ENCODE measurements at places on chromosomes 3 and 15.

DNA sequence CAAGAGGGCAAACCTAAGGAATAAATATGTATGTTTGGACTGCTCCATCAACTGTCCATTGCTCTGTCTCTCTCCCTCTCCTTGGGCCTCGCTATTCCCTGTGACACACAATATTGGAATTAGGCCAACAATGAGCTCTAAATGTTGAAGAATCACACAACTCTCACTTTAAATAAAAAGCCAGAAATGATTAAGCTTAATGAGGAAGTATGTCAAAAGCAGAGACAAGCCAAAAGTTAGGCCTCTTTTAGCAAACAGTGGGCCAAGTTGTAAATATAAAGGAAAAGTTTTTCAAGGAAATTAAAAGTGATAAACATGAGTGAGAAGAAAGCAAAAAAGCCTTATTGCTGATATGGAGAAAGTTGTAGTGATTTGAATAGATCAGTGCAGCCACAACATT lies 141.0 kb downstream of the VGLL3 start:
- DNase-seq = no peak

DNA sequence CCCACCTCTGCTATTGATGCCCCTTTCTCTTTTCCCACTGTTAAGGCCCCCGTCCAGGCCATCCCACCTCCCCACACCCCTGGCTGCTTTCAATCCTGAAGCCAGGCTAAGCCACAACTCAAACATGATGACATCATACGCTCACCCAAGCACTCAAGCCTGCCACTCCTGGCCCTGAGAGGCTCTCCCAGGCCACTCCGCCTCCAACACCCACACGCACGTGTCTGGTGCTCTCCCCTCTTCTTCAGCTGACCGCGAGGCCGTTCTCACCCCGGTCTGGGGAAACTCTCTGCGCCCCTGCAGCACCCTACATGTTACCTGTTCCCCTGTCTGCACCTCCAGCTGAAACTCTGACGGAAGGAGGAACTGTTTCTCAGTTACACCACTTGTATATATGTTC lies 6.2 kb downstream of the ZXDC start:
- DNase-seq = no peak

DNA sequence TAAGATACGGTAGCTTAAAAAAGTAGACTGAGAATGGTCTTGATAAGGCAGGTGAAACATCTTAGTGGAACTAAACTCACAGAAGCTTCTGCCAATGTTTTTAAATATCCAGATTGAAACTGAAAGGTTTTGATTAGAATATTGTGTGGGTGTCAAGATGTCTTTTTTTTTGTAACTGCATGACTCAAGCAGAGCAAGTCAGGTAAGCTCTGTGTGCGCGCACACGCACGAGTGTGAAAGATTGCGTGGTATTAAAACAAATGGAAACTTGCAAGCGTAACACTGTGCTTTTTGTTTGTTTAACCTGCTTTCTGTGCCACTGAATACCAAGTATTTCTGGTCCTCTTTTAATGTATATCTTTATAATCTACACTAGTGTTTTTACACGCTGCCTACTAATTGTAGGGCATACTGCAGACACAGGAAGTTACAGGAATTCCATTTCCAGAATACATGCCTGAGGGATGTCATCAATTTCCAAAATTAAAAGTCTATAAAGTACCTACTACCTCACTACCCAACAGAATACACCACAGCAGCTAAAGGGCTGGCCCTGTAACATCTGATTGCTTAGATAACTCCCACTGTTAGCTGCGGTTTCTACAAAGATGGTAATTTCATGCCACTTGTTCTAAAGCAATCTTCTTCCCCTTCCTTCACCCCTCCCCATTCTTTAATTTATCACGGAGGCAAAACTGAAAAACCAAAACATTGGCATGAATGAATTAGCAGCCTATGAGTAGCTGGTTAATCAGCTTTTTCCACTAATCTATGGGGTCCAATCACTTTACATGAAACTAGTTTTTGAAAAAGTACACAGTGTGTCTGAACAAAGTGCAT lies 472.8 kb downstream of the SHQ1 start:
- peak; percentile 17 for DNase-seq

DNA sequence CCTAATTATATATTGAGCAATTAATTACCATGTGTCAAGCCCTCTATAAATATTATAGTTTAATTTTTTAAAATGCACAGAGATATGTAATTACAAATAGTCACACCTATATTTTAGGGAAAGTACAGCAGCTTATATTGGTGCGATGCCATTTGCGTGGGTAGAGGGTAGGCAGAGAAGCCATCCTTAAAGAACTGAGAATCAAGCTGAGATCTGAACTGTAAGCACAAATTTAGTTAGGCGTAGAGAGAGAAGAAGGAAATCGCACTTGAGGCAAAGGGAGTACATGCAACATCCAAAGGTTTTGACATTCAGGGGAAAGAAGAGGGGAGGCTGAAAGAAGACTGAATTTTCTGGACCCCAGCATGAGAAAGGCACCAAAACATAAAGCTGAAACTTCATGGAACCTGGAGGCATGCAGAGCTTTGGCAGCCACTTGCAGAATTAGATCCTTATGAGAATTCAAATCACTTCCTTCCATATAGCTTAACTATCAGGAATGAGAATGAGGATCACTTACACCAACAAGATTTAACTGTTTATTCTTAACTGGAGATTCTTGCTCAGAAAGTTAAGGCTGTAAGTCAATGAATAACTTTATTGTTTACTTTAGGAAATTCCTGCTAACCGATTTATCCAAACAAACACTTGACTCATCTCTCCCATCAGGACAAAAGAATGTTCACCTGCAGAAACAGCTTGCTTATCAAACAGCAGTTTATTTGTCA lies 114.3 kb downstream of the TGFBR2 start:
- DNase-seq = no peak

GRCh38 chr3:194421-194820 lies 2.1 kb upstream of the CHL1 start:
- no peak for DNase-seq

- no peak for DNase-seq
These were observed 11.5 kb upstream of the TIMP4 start for GRCh38 chr3:12170207-12170606.

DNA sequence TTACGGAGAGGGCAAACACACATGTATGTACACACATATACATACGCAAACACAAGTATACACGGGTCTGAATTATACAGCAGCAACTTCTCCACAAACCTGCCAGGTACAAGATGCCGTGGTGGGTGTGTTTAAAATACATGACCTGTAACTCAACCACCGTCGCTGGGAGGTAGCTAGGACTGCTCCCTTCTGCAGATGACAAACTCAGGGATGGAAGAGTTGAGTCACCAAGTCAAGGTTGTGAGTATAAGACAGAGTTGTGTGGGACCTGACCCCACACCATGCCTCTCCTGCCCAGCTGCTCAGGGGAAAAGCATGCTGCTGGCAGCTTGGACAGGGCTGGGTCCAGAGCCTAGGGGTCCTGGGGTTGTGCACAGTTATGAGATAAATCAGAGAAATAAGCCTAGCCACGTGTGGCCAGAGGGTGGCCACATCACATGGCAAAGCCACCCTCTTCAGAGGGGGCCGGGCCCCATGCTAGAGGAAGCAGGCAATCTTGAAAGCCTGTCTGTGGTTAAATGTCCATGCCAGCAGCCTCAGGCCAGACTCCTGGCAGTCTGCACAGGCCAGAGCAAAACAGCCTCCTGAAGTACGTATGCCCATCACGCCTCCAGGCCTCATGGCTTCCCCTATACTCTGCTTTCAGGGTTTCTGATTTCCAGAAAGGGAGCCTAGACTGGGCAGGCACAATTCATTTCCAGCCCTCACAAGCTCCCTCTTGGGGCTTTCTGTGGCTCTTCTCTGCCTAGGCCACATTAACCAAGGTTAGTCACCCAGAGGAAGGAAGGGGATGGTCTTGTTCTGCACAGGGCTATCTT lies 107.7 kb upstream of the RPL32 start:
- DNase-seq = no peak

GRCh38 chr3:134625462-134625861 lies 25.4 kb downstream of the KY start:
- DNase-seq = no peak

DNA sequence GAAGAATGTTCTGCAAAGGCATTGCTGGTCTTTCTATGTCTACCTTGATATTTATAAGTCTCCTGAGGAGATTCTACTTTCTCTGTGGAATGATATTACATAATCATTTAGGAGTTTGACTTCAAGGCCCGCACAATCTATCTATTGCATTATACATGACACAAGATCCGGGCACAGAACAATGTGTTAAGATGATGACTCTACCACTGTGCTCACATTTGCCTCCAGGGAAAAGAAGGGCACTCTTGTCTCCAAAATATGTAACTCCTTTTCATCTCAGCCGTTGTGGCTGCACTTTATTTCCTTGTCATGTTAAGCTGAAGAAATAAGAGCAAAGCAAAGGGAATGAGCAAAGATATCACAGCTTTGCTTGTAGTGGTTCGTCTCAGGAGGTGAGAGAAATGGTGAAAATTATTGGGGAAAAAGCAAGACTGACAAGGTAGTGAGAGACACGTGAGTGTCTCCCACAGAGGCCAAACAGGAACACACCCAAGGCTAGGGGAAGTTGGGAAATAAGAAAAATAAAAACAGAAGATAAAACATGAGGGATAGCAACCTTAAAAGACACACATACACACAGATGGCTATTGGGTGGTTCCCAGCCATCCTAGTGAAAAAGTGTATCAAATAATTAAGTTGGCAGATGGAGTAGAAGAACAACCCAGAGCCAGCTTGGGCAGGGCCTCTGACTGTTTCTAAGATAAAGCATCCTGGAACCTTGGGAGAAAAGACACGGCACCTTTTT lies 184.3 kb downstream of the P3H2 start:
- DNase-seq = no peak

DNA sequence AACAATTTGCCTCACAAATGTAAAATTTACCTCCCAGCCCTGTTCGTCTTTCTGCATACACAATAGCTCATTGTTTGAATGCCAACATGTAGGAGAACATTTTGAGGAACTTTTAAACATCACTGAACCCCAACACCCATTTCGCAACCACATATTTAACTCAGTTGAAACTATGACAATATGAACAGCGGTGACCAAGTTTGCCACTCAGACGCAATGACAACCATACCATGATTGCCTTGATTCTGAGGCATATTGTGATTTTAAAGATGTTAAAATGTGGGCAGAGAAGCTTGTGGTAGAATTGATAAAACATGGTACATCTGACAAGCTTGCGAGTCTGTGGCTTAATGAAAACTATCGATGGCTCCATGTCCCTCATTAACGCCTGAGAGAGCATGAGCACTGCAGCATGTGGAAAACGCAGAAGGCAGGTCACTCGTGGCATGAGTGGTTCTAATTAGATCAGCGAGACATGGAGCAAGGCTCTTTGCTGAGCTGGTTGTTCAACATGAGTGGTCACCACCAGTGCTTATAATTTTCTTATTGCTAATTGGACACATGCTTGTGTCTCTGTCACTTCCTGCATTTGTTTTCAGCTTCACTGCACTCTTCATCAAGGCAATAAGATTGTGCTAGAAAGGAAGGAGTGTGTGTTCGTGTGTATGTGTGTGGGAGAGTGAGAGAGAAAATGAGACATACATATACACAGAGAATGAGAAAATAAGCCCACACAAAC lies 116.8 kb downstream of the CHST2 start:
- no peak for DNase-seq

DNA sequence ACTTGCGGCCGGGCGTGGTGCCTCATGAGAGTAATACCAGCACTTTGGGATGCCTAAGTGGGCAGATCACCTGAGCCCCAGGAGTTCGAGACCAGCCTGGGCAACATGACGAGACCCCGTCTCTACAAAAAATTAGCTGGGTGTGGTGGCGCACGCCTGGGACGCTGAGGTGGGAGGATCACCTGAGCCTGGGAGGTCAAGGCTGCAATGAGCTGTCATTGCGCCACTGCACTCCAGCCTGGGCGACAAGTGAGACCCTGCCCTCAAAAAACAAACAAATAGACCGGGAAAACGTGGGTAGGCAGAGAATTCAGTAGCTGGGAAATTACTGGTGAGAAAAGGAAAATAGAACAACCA lies 667 bp downstream of the UMPS start:
- no peak for DNase-seq
